ACHN (cell line): ENCODE measurements at places on chromosomes 1 and 21.
A peak's percentile ranks its signal among the peaks of the same experiment; 100 is the strongest.

DNA sequence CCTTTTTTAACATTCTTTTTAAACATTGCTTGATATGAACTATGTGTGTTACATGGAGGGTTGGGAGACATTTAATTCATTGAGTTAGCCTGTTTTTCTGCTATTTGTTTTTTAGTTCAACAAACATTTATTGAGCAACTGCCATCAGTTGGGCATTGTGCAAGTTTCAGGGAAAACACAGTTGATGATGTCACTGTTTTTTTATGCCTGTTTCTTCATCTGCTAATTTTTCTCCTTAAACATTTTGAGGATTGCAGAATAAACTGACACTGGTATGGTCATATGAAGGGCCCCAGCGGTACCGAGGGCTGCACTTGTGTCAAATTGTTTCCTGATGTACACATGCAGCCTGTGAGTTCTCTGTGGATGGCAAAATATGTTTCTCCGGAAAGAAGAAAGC lies 253.0 kb downstream of the FGGY start:
- DNase-seq, result no peak

DNA sequence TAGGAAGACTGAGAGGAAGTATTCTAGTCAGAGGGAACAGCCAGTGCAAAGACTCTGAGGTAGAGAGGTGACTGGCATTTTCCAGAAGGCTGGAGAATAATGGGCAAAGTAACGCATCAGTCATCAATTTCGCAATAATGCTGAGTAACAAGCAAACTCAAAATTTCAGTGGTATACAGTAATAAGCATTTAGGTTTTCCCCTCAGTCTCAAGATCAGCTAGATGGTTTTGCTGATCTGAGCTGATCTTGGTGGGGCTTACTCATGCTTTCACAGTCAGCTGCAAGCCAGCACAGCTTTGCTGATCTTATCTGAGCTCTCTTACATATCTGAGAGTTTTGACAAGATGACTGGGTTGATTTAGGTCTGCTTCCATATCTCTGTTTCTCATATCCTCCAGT lies 108.7 kb downstream of the TSEN15 start:
- no peak for DNase-seq

- DNase-seq, result no peak
Observed at GRCh38 chr1:80523861-80524260, 1276.9 kb upstream of the ADGRL2 start.

- no peak for DNase-seq
Observed at GRCh38 chr1:232547938-232548484, 81.9 kb downstream of the SIPA1L2 start.

DNA sequence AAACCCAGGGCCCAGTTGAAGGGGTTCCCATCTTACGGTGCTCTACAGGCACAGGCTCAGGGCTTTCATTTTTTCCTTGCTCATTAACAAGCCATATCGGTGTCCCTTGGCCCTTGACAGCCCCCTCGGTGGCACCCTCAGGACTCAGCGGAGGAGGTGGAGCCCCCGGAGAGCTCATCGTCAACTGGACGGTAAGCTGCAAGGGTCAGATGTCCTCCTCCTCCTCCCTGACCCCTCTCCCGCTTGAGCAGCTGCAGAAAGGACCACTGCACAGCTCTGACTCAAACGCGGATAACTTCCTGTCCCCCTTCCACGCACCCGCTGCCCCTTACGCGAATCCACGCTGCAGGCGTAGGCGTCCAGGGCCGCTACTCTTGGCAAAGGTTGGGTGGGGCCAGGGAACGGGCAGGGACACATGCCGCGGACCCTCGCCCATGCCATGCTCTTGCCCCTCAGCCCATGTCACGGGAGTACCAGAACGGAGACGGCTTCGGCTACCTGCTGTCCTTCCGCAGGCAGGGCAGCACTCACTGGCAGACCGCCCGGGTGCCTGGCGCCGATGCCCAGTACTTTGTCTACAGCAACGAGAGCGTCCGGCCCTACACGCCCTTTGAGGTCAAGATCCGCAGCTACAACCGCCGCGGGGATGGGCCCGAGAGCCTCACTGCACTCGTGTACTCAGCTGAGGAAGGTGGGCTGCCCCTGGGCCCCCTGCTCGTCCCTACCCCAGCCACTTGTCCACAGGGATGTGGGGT lies 14.7 kb downstream of the TMEM81 start:
- no peak for DNase-seq

DNA sequence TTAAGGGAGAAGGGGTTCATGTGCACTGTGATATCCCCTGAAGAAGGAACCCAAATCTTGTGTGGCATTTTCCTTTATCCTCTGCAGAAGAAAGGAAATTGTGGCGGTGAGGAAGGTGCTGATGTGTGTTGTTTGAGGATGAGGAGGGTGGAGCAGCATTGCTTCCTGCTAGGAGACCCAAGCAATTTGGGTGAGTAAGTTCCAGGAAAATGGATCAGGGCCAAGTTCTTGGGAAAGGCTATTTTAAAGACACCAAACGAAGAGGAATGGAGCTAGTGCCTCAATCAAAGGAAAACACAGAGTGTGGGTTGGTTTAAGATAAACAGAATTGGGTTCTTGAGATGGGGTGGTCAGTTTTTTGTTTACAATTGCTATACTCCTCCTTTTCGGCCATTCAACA lies 86.7 kb upstream of the MARK1 start:
- no peak for DNase-seq

DNA sequence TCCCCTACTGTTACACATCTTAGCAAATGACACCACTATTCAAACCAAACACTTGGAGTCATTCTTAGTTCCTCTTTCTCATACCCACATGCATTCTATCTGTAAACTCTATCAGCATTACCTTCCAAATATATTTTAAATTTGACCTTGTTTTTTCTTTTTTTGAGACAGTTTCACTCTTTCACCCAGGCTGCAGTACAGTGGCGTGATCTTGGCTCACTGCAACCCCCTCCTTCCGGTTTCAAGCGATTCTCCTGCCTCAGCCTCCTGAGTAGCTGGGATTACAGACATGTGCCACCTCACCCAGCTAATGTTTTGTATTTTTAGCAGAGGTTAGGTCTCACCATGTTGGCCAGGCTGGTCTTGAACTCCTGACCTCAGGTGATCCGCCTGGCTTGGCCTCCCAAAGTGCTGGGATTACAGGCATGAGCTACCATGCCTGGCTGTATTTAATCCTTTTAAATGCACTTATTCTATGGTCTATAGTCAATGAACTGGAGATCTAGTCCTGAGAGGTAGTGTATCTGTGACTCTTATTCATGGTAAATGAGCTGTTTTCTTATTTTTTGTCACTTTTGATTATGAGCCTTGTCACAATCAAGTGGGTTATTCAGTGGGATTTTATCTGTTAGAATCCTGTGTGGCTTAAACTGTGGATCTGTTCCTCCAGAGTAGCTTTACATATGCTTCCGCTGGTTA lies 73.1 kb downstream of the GATAD2B start:
- DNase-seq, result no peak

GRCh38 chr1:31503570-31503969 lies 72.7 kb upstream of the TINAGL1 start:
- DNase-seq, result no peak

GRCh38 chr1:219931033-219931432 lies 2.7 kb upstream of the SLC30A10 start:
- DNase-seq, result no peak

DNA sequence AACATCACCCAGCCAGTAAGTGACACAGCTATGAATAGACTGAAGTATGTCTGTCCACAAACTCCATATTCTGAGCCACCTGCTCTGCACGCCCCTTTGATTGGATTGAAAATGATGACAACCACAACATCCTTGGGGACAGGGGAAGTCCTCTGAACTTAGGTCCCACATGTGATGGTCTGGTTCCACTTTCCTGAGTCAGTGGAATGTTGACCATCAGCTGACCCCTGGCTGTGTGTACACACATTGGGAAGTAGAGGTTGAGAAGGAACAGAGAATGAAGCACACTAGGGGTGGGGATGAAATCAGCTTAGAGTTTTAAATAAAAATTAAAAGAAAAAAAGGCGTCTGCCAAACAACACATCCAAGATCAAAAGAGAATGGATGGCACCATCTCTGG lies 8.0 kb upstream of the DISP3 start:
- DNase-seq, result no peak

- peak; percentile 49 for DNase-seq
Observed at GRCh38 chr1:22832414-22832786, 121.8 kb downstream of the EPHB2 start.

DNA sequence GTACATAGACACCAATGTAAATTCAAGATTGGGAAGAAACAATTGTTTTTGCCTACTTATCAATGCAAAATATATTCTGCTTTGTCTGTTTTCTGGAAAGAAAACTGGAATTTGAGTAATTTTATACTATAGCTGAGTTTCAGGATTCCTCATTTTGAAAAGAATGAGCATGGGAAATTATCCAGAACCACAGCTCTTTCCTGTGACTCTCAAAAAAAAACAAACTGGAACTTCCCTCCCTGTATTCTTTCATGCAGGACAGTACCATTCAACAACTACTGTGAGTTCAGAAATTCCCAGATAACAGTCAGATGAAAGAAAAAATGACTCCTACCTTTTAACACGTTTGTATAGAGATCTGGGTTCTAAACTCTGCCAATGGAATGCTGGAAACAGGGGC lies 372.4 kb downstream of the TGFB2 start:
- no peak for DNase-seq

DNA sequence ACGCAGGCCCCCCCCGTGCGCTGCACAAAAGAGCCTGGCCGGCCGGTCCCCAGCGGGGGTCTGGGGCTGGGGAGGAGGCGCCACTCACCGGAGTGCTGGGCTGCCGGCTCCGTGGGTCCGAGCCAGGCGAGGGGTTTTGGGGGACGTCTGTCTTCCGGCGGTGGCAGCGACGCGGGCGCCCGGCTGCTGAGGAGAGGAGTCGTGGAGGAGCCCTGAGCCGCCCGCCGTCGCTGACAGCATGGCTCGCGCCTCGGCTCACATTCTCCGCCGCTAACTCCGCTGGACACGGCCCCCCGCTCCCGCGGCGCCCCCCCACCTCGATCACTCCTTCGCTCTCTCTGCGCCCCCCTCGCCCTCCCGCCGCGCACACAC lies 649 bp downstream of the AHDC1 start:
- DNase-seq, result peak; percentile 18

- peak; percentile 80 for DNase-seq
Observed at GRCh38 chr1:91736715-91737615, 149.0 kb downstream of the TGFBR3 start.

DNA sequence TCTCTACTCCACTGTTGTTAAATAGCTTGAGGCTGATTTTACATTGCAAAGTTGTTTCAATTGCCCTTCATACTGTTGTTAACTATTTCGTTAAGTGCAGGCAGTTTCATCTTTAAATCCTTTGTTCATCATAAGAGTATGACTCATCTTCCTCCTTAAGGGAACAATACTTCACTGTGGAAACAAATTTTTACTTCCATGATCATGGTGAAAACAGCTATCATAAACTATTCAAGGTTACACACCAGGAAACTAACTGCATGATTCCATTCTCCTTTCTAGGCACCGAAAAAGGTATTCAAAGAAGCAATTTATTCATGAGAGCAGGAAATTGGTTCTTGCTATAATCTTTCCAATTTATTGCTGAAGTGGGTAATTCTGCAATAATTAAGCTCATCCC lies 593.2 kb downstream of the LRRIQ3 start:
- no peak for DNase-seq

DNA sequence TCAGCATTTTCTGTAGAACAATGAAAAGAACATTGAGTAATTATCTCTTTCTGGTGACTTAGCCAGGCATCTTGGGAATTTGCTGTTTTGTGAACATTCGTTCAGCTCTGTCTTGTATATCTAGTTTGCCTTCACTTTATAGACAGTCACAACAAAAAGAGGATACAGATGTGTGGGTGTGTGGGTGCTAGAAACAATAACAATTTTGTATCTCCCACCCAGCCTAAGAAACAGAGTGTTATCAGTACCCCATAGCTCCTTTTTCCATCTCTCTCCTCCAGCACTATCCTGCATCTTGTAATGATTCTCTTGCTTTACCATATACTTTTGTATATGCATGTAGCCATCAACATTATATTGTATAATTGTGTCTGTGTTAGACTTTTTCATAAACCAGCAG lies 33.0 kb downstream of the AK4 start:
- no peak for DNase-seq

DNA sequence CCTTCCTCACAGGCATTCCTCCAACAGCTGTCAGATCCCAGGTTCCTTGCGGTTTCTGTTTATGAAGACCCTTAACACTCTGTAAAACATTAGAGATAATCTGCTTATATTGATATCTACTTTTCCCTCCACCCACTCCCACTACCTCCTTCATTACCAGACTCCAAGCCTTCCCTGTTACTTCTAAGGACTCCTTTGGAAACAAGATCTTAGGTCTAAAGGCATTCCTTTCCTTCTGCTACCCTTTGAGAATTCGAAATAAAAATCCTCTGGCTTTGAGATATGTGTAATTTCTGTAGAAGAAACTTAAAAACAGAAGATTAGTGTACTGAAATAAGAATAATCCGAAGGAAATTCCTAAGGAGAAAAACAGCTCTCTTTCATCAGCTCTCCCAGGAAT lies 23.7 kb upstream of the LYPLAL1 start:
- DNase-seq, result no peak

DNA sequence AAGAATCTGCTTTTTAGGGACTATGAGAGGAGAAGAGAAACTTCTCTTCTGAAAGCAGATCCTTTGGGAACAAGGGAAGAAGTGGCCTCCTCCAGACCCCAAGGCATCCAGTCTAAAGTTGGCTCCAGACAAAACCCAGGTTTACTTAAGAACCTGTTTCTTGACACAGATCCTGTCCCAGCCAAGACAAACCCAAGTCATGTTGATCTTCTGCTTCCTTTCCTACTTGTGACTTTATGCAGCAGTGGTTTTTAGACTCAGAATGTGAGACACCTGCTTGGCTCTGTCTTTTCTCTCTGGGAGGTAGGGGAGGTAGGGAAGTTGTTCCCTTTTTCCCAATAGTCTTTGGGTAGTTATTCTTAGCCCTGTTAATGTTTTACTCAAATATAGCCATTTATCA lies 38.3 kb downstream of the ELAPOR1 start:
- no peak for DNase-seq
